GM23248 (cell line): ENCODE measurements at places on chromosomes 1 and 21. TPM values are rescaled to one million over a fixed set of nuclear protein-coding genes. Genes with fewer than 3 reads are reported as not detected.
A peak's percentile ranks its signal among the peaks of the same experiment; 100 is the strongest.

DNA sequence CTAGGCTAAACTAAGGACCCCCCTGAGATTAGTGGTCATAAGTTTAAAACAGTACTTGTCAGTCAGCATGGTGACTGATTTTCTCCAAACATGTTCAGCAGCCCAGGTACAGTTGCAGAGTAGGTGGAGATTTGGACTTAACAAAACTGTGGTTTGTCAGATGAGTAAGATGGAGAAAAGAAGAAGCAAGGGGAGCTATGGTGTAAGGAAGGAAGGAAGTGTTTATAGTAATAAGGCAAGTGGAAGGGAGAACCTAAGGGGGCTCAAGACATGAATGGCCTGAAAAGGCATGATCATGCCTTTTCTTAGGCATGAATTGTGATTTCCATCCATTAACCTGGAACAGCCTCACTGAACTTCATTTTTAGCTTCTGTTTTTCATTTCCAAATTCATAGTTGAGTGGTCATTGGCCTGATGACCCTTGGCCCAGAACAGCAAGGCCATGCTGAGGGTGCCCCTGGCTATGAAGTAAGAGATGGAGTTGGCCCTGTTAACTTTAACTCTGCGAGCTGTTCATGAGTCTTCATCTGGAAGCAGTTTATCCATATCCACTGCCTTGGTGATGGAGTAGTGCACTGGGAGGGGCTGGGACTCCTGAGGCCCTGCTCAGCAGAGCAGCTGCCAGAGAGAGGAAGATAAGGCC is 60.7 kb downstream of the LRRC8D start:
- no peak for DNase-seq

DNA sequence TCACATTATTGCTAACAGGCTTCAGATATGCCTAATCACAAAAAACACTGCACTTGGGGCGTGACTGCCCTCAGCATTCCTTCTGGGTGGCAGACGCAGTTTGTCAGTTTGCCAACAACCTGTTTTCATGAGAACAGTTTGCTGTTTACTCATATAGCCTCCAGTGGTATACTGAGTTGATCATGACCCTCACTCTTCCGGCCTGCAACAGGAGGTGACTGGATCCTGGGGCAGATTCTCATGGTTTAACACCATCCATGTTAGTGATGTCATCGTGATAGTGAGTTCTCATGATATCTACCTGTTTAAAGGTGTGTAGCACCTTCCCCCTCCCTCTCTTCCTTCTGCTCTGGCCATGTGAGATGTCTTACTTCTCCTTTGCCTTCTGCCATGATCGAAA is 555.2 kb downstream of the PLPP3 start:
- no peak for DNase-seq

DNA sequence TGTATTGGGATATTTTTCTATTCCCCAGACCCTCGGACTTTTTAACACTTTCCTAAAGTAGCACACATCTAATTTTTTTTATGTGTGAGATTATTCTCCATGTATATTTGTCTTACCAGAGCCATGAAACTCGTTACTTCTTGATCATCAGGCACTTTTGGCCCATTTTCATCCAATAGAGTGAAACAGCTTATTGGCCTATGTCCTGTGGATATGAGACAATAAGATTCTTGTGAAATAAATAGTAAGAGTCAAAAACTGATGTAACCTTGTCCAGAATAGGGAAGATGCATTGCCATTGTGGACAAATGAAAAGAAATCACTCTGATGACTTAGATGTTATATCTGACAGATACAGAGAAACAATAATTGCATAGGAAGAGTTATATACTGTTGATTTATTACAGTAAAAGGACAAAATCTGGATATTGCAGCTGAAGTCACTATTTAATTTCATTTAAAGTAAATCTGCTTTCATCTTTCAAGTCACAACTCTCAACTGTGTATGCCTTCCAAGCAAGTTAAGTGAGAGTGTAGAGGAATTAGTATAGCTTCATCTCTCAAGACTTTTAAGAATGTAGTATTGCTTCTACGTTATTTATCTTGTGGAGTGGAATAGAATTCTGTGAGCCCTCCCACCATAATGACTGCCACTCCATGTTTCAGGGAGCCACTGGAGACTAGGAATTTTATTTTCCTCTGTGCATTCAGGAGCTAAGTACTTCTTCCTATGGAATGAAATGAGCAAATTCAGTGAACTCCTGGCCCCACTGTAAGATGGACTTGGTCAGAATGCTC is 86.9 kb downstream of the ADAMTS1 start:
- DNase-seq: peak; percentile 15

SLC1A7 gene
- 0.13 TPM in 1 of 2 replicates, not detected in the other for total RNA-seq

LCE3E gene
- total RNA-seq: not detected in 2 replicates

GJA8 gene
- total RNA-seq: not detected in 2 replicates

PWP2 gene
- 16.1 and 16.3 TPM in 2 replicates for total RNA-seq

UQCRHL gene
- total RNA-seq: 0.32 and 0.51 TPM in 2 replicates

TCHHL1 gene
- not detected in 2 replicates for total RNA-seq
